RKO (cell line): ENCODE measurements at places on chromosomes 5 and 9.

- no peak for DNase-seq
These were observed 247.9 kb downstream of the HSPA4 start for GRCh38 chr5:133299728-133300127.

GRCh38 chr5:113846941-113847340, 333.4 kb downstream of the YTHDC2 start:
- no peak for DNase-seq

DNA sequence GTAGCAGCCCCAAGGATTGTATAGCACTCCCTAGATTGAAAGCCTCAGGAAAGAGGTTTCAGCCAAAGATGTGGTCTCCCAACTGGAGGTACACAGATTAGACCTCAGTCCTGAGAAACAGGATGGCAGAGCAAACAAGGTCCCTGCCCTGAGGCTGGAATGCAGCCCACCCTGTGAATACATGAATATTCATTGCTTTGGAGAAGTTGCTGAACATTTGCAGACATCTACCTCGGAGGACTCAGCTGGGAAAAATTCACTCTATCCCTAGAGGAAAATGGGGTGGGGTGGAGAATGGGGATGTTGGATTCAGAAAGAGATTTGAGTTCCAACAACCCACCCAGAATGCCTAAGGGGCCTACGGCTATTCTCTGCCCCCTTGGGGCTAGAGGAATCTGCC, 129.4 kb downstream of the SLIT3 start:
- DNase-seq, result no peak

DNA sequence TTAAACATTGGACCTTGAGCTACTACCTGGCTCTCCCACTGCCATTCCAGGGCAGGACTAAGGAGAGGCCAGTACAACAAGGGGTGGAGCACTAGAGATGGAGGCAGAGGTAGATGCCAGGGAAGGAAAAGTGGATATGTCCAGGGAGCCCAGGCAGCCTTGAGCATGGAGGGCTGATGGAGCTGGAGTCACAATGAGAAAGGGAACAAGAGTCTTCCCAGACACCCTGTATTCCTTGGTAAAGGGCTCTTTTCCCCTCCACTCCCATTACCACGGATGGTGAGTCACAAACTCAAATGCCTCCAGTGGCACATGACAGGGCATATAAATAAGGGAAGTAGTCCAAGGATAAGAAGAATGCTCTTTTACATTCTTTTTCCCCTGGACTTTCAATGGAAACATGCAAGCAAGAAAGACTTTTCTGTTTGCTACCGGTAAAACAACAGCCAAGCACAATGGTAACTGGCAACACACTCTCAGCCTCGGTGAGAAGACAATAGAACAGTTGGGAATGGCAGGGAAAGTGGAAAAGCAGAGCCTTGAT, 16.7 kb downstream of the ERAP1 start:
- DNase-seq, result no peak

GRCh38 chr5:96067251-96067650, 105.6 kb upstream of the ELL2 start:
- DNase-seq, result peak; percentile 52

DNA sequence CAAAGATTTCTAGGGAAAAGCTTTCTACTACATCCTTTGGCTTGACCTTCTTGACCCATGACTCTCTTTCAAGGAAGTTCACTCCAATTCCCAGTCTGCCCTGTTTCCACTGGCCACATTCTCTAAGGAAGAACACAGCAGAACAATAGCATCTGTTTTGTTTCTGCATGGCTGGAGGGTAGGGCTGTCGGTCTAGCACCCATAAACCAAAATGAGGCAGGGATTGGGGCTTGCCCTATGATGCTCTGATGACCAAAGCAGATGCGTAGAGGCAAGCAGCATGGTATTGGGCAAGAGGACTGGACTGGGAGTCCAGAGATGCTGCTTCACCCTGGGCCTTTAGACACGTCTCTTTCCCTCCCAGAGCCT, 24.1 kb downstream of the GOLGA2 start:
- peak; percentile 51 for DNase-seq

- DNase-seq, result no peak
These were observed 139.9 kb upstream of the ELL2 start for GRCh38 chr5:96101358-96102089.

- DNase-seq, result no peak
These were observed 34.1 kb downstream of the SLC6A3 start for GRCh38 chr5:1411099-1411498.

- no peak for DNase-seq
These were observed 67.0 kb downstream of the GCNT1 start for GRCh38 chr9:76526026-76526425.

DNA sequence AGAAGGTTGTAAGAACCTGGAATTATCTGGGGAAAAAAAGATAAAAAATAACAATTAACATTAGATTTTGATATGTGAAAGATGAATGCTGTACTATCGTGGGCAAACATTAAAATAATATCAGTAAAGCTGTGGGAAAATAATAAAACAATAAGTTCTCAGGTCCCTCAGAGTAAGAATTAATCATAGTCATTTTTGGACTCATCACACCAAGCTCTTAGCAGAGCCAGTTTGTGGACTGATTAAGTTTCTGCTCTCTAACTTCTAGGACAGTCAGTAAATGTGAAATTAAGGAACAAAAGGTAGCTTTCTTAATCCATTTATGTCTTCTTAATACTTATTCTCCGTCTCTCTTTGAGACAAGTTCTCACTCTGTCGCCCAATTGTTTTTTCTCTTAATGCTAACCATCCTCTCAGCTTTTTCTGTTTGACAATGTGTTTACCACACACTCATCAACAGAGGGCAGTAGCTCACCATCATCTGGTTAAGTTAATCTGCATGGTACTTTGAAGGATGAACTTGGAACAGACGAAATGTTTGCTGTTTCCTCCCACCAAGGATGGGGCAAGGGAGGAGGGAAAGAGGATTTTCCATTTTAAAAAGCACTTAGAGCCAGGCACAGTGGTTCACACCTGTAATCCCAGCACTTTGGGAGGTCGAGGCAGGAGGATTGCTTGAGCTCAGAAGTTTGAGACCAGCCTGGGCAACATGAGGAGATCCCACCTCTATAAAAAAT, 5.3 kb upstream of the ACO1 start:
- DNase-seq, result peak; percentile 86

- no peak for DNase-seq
These were observed 34.0 kb downstream of the CCNJL start for GRCh38 chr5:160278343-160278742.

DNA sequence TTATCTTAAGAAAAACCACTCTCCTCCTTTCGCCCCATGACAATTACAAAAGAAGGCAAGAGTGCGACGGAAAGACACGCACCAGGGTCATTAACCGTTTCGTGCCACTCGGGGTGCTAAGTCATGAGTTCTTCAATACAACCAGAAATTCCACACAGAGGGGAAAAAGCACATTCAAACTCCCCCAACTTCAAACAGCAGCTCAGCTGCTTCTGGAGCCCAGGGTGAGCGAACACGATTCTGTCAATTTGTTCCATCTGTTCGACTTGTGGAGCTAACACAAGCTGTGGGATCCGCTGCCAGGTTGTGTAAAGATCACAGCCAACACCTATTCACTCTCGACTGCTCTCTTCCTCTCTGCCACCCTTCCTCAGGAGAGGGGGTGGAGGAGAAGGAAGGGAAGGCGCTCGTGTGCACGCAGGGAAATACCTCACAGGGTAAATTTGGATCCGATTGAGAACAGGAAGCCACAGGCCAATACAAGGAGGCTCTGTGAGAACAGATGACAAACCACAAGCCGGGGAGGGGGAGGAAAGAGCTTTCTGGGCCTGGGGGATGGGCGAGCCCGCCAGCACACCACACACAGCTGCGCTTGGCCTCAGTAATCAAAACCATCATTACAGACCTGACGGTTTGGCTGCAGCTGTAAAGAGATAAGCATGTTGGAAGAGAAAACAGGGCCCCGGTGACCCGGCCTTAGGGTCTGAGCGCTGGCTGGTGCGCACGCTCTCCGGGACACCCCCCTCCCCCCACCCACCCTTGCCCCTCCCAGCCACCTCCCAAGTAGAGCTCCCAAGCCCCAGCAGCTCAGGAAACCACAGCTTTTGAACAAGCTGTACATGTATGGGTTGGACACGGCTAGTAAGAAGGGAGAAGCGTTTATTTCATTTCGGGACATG, 54.3 kb downstream of the PTCH1 start:
- no peak for DNase-seq

- DNase-seq, result no peak
These were observed 1227.2 kb upstream of the WWC1 start for GRCh38 chr5:167064198-167064776.

DNA sequence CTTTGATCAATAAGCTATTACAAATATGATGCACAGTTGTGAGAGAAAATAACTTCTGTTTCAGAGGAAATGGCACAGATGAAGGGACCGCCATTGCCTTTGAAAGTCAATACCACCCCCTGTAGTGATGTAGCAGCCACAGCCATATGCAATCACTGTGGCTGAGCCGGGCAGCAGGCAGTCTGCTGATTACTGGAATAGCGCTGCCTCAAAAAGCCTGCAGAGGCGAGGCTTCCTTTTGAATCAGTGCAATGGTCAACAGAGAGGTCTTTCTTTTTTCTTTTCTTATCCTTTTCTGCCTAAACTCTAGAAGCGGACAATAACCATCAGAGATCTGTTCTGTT, 265.1 kb upstream of the TAS2R1 start:
- no peak for DNase-seq

GRCh38 chr9:26112724-26113123, 434.5 kb upstream of the TUSC1 start:
- peak; percentile 65 for DNase-seq

DNA sequence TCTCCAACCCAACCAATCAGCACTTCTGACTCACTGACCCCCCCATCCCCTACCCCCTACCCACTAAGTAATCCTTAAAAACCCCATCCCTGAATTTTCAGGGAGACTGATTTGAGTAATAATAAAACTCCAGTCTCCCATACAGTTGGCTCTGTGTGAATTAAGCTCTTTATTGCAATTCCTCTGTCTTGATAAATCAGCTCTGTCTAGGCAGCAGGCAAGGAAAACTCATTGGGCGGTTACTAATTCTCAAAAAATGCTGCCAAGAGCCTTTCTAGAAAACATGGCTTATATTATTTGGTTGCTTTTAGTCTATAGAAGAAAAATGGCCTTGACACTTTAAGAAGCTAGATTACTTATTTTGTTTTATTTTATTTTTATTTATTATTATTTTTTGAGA, 131.7 kb downstream of the SUSD1 start:
- DNase-seq, result no peak

DNA sequence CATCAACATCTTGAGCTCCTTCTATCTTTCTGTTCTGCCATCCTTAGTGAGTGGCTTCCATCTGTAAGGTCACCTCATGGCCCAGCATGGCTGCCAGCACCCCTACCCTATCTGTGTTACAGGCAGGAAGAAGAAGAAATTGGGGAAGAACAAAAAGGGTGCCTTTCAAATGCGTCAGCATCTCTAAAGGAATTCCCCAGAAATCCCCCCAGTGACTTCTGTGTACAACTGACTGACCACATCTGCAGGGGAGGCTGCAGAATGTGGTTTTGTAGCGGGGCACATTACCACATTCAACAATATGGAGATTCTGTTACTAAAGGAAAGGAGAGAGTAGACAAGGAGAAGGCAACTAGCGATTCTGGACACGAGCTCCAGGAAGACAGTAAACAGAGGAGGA, 40.1 kb downstream of the ALG2 start:
- no peak for DNase-seq

DNA sequence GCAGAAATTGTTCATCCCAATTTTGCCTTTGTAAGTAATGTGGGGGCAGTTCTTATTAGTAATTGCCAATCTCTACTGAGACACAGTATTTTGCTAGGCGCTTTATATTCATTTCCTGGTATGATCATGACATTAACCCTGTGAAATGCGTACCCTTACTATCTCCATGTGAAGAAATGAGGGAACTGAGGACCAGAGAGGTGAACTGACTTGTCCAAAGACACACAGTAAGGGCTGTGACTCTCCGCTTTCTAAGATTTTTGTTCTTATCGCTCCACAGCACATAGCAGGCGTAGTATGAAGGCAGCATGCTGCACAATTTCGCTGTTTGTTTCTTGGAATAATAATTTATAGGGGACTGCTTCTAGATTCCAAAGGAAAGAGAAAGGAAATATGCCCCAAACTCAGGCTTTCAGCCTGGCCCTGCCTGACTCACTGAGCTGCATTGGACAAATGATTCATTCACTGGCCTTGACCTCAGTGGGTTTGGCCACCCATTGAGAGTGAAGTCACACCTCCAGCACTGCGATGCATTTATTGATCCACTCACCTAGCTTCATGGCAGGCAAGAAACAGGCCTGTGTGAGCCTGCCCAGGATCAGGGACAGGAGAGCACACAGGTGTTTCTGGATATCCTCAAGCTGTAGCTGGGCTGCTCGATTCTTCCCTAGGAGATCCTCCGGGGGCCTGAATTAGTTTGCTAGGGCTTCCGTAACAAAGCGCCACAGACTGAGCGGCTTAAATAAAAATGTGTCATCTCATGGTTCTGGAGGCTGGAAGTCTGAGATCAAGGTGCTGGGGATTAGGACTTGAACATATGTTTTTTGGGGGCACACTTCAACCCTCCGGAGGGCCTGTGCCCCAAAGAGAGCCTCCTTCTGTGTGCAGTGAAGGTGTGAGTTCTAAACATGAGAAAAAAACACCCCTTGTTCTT, 7.2 kb upstream of the DUSP1 start:
- DNase-seq, result peak; percentile 79

DNA sequence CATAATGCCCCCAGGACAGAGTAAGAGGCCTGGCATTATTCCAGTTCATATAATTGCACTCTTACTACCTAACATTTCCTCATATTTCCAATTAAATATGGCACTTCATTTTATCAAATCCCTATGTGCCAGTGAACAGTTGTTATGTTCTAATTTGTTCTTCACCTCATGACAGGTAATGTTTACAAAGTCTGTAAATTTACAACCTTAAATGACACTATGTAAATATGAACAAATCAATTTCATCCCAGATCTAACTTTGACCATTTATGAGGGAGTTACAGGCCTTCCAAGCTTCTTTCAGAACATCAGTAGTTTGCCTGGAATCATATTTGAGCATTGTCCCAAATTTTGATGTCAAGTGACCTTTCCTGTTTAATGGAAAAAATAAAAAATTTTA, 592.6 kb upstream of the CDH6 start:
- DNase-seq, result no peak

- DNase-seq, result no peak
These were observed 175.8 kb downstream of the ADAMTS6 start for GRCh38 chr5:65305913-65306312.

DNA sequence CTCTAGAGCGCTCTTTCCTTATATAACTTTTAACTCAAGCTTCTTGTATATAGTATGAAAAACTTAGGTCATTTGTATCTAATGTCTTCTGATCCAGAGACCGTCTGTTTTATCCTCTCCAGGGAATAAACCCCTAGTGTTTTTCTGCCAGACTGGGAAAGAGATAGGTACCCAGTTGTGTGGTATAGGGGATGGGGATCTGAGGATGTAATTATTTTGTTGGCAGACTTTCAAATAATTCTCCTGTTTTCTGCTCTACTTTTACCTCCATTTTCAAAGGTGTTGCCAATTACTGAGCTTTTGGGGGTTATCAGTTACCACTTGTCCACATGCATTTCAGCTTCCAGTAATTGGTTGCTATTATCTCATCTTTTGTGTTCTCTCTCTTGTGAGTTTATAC, 17.9 kb downstream of the CCDC171 start:
- DNase-seq, result no peak
